ENCODE measurements at places on chromosomes 6 and 20.
A peak's percentile ranks its signal among the peaks of the same experiment; 100 is the strongest.

GRCh38 chr20:2793471-2793870, 7.0 kb downstream of the CPXM1 start:
- no peak for DNase-seq

DNA sequence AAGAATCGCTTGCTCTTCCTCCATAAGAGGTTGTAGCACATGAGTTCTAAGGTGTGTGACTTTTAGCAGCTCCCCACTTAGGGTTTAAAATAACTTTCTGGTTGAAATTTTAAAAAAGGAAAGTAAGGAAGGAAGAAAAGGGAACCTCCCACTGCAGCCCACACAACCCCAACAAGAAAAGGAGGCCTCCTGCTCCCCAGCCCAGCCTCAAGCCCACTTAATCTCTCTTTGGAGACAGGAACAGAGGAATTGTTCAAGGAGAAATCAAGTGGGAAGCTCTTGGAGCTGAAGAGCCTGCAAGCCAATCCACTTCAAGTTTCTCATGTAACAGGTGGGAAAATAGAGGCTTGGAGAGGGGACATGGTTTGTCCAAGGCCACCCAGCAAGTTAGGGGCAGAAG, 39.1 kb upstream of the PREX1 start:
- no peak for DNase-seq

DNA sequence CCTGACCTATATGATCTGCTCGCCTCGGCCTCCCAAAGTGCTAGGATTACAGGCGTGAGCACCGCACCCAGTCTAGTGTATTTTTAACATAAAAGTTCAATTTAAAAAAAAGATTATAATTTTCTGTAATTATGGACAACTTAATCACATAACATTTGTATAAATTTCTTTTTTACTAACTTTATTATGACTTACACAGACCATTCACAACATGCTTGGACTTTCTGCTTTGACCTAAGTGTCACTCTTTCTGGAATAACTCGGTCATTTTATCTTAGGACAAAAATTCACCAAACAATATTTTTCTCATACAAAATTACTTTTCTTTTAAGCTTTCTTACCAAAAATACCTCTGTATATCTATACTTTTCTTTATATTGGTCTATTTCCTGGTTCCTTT, 15.4 kb upstream of the IL22RA2 start:
- DNase-seq: no peak

- DNase-seq: no peak
These were observed 12.1 kb upstream of the CHRNA4 start for GRCh38 chr20:63372971-63373885.

- DNase-seq: no peak
These were observed 787 bp upstream of the CARMIL1 start for GRCh38 chr6:25278261-25278913.

DNA sequence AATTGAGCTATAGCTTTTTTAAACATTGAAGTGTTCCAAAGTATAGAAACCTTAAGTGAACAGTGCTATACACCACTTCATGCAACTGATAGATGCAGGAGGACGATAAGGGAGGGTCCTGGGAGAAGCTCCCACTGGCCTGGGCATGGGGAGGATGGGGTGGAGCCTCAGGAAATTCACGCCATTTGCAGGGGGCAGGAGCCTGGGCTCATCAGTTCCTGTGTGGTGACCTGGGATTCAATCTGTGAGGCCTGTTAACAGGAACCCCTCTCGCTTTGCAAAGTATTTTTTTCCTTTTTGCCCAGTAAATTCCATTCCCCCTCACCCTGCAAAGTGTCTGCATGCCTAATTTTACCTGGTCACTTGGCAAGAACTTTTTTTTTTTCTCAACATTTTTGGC, 11.0 kb upstream of the ASCC3 start:
- no peak for DNase-seq

GRCh38 chr6:16180696-16181438, 52.0 kb downstream of the MYLIP start:
- no peak for DNase-seq

DNA sequence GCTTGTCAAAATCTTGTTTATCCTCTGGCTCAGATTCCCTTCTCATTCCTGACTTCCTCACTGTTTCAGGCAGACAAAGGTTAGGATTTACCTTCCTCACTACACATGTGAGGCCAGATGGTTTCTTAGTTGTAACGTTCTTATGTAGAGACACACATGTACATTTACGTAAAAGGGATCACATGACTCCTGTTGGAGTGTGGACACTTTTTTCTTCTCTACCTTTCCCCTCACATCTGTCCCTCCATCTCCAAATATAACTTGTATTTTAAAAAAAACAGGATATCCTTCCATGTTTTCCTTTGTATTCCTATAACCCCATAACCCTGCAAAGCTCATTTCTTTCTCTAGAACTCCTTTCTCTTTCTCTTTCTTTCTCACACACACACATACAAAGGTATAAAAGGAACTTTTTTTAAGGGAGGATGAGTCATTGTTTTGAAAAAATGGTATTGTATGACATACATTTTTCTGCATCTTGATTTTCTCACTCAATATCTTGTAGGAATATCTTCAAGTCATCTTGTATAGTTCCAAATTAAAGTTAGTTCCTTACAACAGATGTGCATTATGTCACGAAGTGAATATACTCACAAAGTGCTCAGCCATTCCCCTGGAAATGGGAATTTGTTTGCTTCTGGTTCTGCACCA, 78.2 kb upstream of the SULF2 start:
- DNase-seq: no peak

DNA sequence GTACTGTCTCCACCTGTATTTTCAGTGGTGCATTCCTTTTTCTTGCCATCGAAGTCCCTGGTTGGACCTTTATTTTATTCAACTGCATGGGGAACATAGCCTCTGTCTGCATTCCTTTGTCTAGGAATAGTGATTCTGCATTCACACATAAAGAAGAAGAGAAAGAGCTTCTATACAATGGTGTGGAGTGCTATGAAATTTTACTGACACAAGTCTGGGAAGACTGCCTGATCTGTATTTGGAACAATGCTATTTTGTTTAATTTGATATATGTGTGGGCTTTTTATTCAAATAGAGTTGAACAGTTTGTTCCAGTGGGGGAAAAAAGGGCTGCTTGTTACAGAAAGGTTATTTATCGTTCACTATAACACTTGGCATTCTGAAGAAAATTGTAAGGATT, 375.7 kb upstream of the POU3F2 start:
- DNase-seq: peak; percentile 25

- DNase-seq: no peak
These were observed 1.6 kb downstream of the FBXO5 start for GRCh38 chr6:152981219-152981618.

GRCh38 chr6:9487128-9487527, 927.7 kb downstream of the TFAP2A start:
- no peak for DNase-seq

DNA sequence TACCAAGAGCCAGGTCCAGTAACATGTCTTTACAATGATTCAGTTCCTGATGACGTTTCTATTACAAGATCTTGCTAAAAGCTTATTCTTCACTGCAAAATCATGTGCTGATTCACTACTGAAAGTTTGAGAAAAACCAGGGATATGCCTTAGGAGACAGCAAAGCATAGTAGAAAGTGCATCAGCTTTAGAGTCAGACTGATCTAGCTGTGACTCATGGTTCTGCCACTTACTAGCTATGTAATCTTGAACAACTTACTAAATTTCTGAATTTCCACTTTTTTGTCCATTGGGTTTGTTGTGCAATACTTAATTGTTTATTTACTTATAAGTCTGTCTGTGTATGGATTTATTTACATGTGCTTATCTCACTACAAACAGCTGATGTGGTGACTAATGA, 198.5 kb upstream of the RSPO3 start:
- no peak for DNase-seq
